ENCODE measurements at places on chromosomes 5 and 9.

- no peak for DNase-seq
Measured at GRCh38 chr5:52894451-52894850, 94.7 kb upstream of the ITGA2 start.

GRCh38 chr5:134038138-134038537 is 33.4 kb upstream of the VDAC1 start:
- DNase-seq: no peak

DNA sequence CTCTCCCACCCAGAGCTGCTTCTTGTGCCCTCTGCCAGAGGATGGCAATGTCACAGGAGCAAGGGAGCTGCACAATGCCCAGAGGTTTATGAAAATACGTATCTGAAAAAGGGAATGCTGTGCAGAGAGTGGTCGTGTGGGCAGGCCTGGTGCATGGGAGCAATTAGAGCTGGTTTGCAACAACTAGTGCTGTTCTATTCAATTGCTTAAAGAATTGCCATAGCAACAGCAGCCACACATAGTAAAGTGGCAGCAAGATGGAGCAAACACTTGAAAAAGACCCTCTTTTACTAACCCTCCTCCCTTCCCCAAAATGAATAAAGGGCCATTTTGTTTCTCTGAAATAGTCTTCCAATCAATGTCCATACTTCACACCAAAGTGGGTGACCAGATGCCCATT is 166.3 kb downstream of the CRB2 start:
- DNase-seq: no peak

DNA sequence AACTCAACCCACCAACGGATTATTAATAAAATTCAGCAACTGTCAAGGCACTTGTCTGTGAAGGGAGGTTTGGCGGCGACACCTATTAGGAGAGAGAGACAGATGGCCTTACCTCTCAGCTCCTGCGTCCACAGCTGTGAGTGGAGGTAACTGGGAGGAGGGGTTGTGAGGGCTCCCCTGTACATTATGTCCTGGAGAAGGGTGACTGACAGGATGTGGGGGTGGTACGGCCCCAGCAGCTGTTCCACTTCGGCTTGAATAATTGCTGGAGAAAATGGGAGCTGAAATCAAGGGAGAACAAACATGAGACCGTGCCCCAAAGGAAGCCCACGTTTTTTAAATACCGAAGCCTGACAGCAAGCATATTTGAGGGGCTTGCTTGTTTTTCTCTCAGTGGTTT is 353.5 kb upstream of the RFX3 start:
- no peak for DNase-seq

GRCh38 chr5:76524868-76525267 is 98.3 kb downstream of the F2RL2 start:
- no peak for DNase-seq

DNA sequence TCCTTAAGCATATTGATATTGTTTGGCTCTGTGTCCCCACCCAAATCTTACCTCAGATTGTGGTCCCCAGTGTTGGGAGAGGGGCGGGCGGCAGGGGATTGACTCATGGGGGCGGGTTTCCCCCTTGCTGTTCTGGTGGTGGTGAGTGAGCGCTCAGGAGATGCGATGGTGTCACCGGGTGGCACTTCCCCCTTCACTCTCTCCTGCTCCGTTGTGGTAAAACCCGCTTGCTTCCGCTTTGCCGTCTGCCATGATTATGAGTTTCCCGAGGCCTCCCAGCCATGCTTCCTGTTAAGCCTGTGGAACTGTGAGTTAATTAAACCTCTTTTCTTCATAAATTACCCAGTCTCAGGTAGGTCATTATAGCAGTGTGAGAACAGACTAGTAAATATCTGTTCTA is 229.1 kb downstream of the IRX2 start:
- no peak for DNase-seq

GRCh38 chr5:891837-892393 is 686 bp downstream of the BRD9 start:
- no peak for DNase-seq

GRCh38 chr5:102858808-102859207 is 103.7 kb downstream of the PAM start:
- DNase-seq: no peak

GRCh38 chr9:84374013-84374412 is 33.5 kb upstream of the SLC28A3 start:
- DNase-seq: no peak

DNA sequence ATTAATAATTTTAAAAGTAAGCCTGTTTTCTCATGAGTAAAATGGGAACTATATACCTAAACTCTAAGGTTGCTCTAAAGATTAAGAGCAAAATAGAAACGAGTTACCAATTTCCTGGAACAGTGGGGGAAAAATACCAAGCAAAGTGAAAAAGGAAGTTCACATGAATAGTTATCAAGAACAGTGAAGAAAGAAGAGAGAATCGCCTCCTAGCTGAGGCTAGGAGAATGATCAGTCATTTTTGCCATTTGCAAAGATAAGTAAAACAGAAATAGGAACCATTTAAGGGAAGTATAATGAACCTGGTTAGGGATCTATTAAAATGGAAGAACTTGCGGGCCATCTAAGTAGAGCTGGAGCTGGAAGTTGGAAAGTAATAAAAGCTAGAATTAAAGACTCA is 50.7 kb downstream of the P4HA2 start:
- no peak for DNase-seq

DNA sequence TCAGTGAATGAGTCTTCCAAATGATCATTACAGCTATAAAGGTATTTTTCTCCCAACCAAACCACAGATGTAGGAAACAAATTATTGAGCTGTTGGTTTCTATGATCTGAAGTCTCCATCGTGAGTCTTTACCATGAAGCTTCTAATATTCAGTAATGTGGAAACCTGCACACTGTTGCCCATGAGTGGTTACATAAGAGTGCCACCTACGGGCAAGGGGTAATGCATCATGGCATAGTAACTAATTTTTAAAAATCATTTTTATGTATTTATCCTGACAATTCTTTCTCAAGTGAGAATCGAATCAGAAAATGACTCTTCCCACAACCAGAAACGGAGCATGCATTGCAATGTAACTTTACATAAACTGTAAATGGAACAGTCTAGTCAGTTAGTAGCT is 282.5 kb upstream of the SMARCA2 start:
- DNase-seq: no peak
